ENCODE measurements at places on chromosomes 3 and 15.

- DNase-seq: no peak
These were observed 1.2 kb upstream of the SHISA5 start for GRCh38 chr3:48505146-48505545.

- no peak for DNase-seq
These were observed 4.2 kb downstream of the OCA2 start for GRCh38 chr15:28094732-28095521.

DNA sequence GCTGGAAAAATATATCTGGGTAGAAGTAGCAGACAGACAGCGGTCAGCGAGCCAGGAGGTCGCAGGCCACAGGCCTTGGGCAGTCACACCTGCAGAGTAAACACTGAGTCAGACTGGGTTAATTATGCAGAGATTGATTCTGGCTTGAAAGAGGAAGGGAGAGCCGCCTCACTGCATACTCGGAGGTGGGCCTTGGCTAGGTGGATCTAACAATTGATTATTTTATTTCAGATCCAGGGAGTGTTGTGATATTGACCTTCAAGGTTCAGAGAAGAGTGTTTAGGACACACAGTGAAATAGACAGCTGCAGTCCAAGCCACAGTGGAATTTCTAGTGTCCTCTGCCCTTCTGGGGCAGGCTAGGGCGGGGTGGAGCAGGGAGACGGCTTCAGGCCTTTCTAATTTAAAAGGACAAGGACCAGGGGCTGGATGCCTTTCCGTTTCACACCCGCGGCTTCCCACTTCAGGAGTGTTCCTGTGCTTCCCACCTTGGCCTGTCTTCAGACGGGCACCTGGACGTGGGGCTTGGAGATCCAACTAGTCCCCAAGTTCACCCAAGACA is 237.3 kb downstream of the XXYLT1 start:
- DNase-seq: no peak

DNA sequence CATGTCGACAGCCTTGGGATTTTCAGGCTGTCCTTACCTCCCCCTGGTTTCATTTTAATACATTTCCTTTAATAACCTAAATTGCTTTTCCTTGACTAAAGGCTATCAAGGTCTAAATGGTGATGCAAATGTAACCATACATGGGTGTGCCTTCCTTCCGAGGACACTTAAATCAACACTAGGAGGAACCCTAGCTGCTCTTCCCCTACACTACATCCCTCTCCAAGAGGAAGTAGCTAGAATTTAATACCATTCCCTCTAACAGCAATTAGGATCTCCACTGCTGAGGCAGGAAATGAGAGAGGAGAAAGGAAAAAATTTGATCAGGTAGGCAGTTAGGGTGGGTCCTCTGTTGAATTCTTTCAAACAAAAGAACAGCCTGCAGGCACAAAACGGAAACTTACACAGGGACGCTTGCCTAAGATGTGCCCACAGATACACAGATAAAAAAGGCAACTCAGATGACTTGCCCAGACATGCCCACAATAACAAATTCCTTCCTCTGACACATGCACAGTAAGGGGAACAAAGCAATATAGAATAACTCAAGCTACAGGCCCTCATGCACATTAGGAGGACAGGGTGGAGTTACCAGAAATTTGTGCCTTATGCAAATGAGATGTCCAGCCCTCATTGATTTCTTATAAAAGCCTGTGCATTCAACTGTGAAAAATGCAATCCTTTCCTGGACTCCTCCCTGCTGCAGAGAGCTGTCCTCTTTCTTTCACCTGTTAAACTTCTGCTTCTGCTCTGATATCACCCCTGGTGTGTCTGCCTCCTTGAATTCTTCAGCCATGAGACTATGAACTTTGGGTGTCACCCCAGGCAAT is 1024.4 kb upstream of the CADM2 start:
- no peak for DNase-seq

GRCh38 chr3:5226783-5227182 is 39.3 kb downstream of the EDEM1 start:
- no peak for DNase-seq

- no peak for DNase-seq
These were observed 15.3 kb upstream of the MCCC1 start for GRCh38 chr3:183114384-183115178.

DNA sequence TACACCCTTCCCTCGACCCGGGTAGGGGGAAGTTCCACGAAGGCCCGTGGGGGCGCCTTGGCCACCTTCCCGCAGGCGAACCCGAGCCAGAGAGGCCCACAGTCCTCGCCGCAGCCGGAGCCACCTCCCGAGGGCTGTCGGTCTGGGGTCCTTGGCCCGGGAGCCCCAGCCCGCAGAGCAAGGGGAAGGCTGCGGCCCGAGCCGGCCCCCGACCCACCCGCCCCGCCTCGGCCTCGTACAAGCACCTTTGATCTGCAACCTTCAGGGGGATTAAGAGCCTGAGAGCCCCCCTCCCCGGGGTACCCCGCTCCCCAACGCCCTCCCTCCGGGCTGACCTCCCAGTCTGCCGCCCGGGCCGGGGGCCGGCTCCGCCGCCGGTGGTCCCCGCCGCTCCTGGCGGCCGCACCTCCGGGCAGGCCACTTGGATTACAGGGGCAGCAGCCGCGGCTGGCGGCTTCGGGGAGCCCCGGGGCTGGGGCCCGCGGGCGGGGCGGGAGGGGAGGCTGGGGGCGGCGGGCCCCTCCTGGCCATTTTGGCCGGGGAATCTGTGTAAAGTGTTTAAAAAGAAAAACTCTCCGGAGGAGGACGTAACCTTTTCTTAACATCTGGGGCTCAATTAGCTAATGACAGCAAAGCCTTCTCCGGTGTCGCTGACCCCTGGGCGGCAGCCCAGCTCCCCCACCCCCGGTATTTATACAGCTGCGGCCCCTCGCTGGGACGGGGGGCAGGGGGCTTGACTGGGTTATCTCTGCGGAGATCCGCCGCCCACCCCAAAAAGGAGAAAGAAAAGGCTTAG is 40.2 kb downstream of the EPHB3 start:
- DNase-seq: no peak

DNA sequence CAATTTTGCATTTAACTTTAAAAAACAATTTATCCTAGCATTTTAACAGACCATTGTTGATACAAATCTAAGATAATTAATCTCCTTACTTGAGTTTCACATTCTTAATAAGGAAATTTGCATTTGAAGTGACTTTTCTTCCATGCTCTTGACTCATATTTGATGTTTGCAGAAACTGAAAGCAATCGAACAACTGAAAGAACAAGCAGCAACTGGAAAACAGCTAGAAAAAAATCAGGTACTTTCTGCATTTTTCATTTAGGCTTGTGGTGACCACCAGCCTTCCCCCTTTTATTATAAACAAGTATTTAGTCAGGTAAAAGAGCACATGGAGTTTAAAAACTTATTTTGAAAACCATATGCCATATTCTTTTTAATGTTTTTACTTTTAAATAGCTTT is 20.1 kb upstream of the SELENOT start:
- no peak for DNase-seq

GRCh38 chr3:197241173-197241572 is 57.2 kb downstream of the DLG1 start:
- DNase-seq: no peak

DNA sequence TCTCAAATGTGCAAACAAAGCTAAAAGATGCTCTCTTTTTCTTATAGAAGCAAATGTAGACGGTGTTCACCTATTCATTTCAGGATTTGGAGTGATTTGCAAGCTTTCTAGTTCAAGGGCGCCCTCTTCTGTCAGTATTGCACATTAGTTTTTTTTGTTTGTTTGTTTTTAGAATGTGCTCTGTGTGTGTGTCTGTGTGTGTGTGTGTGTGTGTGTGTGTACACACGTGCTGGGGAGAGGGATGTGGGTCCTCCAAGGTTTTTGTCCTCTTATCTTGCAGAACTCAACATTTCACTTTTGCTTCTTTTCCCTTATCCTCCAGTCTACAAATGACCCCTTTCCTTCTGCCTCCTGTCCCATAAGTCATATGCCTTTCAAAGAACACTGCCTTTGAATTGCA is 23.5 kb downstream of the DNAH1 start:
- peak; percentile 39 for DNase-seq

DNA sequence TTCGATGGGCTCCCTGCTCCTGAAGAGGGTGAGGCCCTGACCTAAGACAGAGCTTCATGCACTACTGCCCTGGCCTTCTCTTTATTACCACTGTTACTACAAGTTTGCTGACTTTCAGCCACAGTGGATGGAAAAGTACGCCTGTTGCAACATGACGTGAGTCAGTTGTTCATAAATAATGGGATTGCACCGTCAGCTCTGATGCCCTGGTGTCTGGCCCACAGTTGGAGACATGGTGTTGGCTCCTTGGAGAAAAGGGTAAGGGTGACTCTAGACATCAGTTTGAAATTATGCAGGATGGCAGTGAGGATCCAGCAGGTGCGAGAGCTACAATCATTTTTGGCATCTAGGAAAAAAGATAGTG is 5.5 kb downstream of the PAQR5 start:
- DNase-seq: no peak

DNA sequence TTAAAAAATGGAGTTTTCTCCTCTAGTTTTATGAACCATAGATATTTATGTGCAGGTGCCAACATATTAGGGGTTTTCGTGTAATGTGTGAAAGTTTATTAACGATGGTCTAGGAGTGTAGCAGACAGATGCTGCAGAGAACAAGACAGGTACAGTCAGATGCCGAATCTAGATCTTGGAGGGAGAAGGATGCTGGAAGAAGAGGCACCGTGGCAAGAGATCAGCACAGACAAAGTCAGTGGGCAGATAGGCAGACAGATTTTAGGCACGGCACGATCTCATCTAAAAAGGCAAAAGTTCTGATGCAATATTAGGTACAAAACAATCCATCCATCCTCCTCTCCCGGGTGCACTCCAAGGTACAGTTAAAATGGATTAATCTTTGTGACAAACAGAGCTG is 161.6 kb downstream of the TIGIT start:
- no peak for DNase-seq

GRCh38 chr15:67758619-67759300 is 66.5 kb upstream of the SKOR1 start:
- no peak for DNase-seq
